Keratinocyte (primary cell): ENCODE measurements at places on chromosomes 1 and 21. TPM values are rescaled to one million over a fixed set of nuclear protein-coding genes. Genes with fewer than 3 reads are reported as not detected.

GNG12 gene
- 147 to 208 TPM (median 148 TPM) in 3 replicates for polyA plus RNA-seq

GRCh38 chr1:202287196-202287595 is 54.5 kb downstream of the UBE2T start:
- no peak for DNase-seq
- peaks cover 31% of the 10 kb centered on the region for H3K4me1 ChIP-seq
- no peaks in the 10 kb centered on the region for H3K27me3 ChIP-seq
- no peak overlapping the region for H3K27ac ChIP-seq

FOXE3 gene
- 0.03 TPM in 1 of 3 replicates, not detected in the others for polyA plus RNA-seq

- H3K4me3 ChIP-seq: no peak overlapping the region
- H3K4me1 ChIP-seq: no peaks in the 10 kb centered on the region
Measured at GRCh38 chr1:222157612-222158011, 390.3 kb downstream of the HHIPL2 start.

GRCh38 chr1:54962612-54963395 is 17.6 kb upstream of the TMEM61 start:
- DNase-seq: no peak
- no peak overlapping the region for H3K27ac ChIP-seq
- H3K4me3 ChIP-seq: no peak overlapping the region
- H3K27me3 ChIP-seq: no peaks in the 10 kb centered on the region
- H3K36me3 ChIP-seq: no peaks in the 10 kb centered on the region

COL9A2 gene
- 1.2 to 3.0 TPM (median 1.6 TPM) in 3 replicates for polyA plus RNA-seq

RAP1GAP gene
- polyA plus RNA-seq: 0.95 to 1.6 TPM (median 1.1 TPM) in 3 replicates

KCNK1 gene
- 14.0 to 17.5 TPM (median 17.3 TPM) in 3 replicates for polyA plus RNA-seq

DNA sequence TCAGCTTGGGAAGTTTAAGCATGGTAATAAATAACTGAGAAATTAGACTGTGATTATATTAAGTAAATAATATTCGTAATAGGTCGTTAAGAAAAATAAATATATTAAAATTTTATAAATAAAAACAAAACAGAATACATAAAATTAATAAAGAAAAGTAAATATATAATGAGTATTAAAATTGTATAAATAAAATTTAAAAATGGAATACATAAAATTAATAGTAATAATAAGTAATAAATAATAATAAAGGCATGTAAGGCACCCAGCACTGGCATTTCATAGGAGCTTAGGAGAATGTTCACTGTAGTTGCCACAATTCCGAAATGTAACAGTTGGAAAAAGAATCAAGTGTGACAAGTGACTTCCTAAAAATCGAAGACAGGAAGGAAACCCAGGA is 45.8 kb upstream of the FHAD1 start:
- peak overlapping the region; percentile 63 for H3K27ac ChIP-seq
- H3K4me3 ChIP-seq: no peak overlapping the region
- peaks cover 24% of the 10 kb centered on the region for H3K4me1 ChIP-seq
- peaks cover 7% of the 10 kb centered on the region for H3K36me3 ChIP-seq
- no peak for DNase-seq

- peaks cover 13% of the 10 kb centered on the region for H3K4me1 ChIP-seq
- H3K27me3 ChIP-seq: no peaks in the 10 kb centered on the region
- no peak overlapping the region for H3K4me3 ChIP-seq
- H3K36me3 ChIP-seq: peaks cover 20% of the 10 kb centered on the region
Measured at GRCh38 chr1:11918799-11919519, 7.3 kb downstream of the KIAA2013 start.

- peak; percentile 98 for DNase-seq
- H3K4me3 ChIP-seq: peak overlapping the region; percentile 53
- peaks cover 60% of the 10 kb centered on the region for H3K4me1 ChIP-seq
- H3K27me3 ChIP-seq: no peaks in the 10 kb centered on the region
- peak overlapping the region; percentile 94 for H3K27ac ChIP-seq
Measured at GRCh38 chr21:28632755-28633408, 359.8 kb downstream of the LTN1 start.

DNA sequence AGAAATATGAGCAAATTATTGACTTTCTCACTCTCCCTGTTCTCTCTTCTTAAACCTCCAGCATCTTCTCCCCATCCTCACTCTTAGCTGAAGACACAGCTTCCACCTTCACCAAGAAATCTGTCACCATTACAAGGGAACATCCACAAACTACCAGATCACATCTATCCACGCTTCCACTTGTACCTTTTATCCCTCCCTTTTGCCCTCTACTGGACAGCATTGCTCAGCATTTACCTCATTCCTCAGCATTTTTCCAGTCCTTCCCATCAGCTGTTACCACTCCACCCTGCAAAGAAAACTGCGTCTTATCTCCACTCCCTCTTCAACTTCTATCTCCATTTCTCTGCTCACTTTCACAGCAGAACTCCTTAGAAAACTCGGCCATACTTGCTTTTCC is 42.6 kb downstream of the KCNJ6 start:
- peaks cover 39% of the 10 kb centered on the region for H3K4me1 ChIP-seq
- H3K27me3 ChIP-seq: no peaks in the 10 kb centered on the region
- DNase-seq: no peak
- H3K4me3 ChIP-seq: no peak overlapping the region
- H3K27ac ChIP-seq: no peak overlapping the region

DNA sequence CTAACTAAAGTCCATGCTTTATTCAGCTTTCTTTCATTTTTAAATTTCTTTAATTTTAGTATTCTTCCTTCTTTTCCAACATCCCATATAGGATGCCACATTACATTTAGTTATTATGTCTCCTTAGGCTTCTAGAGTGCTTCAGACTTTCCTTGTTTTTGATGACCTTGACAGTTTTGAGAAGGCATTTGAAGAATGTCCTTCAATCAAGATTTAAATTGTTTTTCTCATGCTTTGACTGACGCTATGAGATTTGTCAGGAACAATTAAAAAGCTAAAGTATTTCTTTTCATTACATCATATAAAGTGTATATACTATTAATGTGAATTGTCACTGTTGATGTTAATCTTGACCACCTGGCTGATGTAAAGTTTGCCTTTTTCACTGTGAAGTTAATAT is 173.7 kb upstream of the LYPLAL1 start:
- H3K36me3 ChIP-seq: no peaks in the 10 kb centered on the region
- no peaks in the 10 kb centered on the region for H3K27me3 ChIP-seq
- H3K4me3 ChIP-seq: no peak overlapping the region
- no peak for DNase-seq

DNA sequence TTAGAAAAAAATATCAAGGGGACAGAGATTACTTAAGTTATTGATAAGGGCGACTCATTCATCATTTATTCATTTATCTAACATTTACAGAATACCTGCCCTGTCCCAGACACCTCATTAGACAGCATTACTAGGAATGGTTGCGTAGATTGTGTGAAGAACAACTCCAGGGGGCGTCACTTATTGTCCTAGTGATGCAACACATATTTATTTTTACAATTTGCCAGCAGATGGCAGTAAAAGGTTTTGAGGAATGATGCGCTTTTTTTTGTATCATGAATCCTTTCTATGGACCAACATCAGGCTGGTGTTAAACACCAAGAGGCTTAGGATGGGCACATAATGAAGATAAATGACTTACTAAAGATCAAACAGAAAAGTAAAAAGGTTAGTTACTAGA is 5.5 kb downstream of the NCAM2 start:
- H3K36me3 ChIP-seq: no peaks in the 10 kb centered on the region
- H3K4me1 ChIP-seq: no peaks in the 10 kb centered on the region
- no peak overlapping the region for H3K27ac ChIP-seq
- no peaks in the 10 kb centered on the region for H3K27me3 ChIP-seq
- DNase-seq: no peak

FMO2 gene
- 0.05 TPM in 2 of 3 replicates, not detected in the other for polyA plus RNA-seq

DNA sequence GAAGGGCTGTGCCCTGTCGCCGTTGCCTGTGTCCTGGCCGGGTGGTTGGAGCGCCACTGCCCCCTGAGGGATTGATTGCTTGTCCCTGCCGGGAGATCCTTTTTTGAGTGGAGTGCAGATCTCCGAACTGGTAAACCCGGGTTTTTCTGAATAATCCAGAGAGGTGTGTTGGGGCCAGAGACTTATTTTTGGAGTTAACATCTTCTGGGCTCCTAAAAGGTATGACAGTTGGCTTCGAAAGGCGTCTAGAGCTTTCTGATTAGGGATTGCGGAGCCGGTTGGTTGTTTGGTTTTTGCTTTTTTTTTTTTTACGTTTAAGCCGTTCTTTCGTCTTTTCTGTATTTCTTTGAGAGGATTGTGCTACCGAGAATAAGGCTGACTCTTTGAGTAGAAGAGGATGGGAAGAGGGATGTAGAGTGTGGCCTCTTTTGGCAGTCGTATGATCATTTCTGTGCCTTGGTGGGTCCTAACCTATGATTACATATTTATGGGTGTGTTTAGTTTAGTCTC is 756 bp downstream of the RLF start:
- DNase-seq: no peak
- no peaks in the 10 kb centered on the region for H3K36me3 ChIP-seq
- peak overlapping the region; percentile 76 for H3K4me3 ChIP-seq
- peaks cover 11% of the 10 kb centered on the region for H3K4me1 ChIP-seq
- H3K27me3 ChIP-seq: no peaks in the 10 kb centered on the region
